Stimulated activated CD4-positive, alpha-beta T cell treated with anti-CD3 and anti-CD28 coated beads, Interleukin-12 subunit alpha, Interleukin-12 subunit beta, amount 100 ng/mL, for 48 hours (primary cell): ENCODE measurements at places on chromosomes 16 and 17.

DNA sequence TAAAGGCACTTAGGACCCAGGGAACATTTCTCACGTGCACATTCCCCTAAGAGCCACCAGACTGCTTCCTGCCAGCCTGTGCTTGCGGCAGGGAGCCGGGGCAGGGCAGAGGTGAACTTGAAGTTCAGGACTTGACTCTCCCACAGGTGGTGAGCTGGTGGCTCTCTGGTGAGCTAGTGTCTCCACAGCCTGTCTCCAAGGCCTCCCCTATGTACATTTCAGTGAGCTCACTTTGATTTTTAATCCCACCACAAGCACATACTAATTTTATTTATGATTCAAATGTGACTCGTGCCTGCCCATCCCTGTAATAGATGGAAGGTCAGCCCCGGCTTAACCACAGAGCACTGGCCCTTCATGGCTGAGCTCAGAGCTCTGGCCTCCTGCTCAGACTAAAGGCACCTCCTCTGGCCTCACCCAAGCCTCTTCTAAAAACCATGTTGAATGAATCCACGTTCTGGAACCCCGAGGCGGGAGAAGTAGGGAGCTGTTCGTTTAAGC lies 9.2 kb downstream of the SNN start:
- no peak for DNase-seq

GRCh38 chr17:50943575-50943933 lies 77.4 kb upstream of the TOB1 start:
- no peak for DNase-seq

- DNase-seq, result no peak
Observed at GRCh38 chr17:53428913-53429312, 393.8 kb upstream of the KIF2B start.

- DNase-seq, result no peak
Observed at GRCh38 chr17:15290605-15291004, 25.5 kb upstream of the PMP22 start.

- no peak for DNase-seq
Observed at GRCh38 chr16:70483426-70483825, 29.0 kb downstream of the FCSK start.

- no peak for DNase-seq
Observed at GRCh38 chr17:1904273-1905182, 74.7 kb downstream of the RPA1 start.

- DNase-seq, result peak; percentile 73
Observed at GRCh38 chr17:30363715-30364202, 15.0 kb upstream of the CPD start.

DNA sequence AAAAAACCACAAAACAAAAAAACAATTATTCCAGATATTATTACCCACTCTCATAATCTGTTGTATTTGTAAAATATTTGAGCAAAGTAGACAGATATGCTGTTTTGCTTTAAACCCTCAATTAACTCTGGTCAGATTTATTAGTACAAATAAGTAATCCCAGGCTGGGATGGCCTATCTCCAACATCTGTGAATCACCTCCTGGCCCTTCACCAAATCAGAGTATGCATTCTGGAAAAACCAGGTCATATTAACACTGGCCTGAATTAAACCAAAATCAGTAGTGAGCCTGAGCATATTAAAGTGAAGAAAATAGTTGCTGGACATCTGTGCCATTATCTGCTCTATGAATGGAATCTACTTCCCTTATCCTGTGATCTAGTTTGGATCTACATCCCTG lies 41.0 kb downstream of the STAT3 start:
- DNase-seq, result no peak

DNA sequence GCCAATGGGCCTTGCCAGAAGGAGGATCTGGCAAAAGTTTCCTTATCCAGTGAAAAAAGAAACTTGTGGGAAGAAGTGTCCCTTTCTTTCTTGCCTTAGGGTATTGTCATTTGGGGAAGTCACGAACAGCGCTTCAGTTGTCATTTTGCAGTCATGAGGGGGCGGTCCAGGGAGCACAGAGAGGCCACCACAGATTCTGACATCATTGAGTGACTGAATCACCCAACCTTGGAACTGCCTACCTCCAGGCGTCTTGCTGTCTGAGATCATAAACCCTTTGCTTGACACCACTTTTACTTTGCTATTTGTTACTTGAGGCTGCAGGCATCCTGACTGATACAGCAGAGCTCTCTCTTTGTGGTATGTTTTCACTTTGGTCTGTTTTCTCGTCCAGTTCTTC lies 3.1 kb upstream of the WSCD1 start:
- DNase-seq, result no peak

DNA sequence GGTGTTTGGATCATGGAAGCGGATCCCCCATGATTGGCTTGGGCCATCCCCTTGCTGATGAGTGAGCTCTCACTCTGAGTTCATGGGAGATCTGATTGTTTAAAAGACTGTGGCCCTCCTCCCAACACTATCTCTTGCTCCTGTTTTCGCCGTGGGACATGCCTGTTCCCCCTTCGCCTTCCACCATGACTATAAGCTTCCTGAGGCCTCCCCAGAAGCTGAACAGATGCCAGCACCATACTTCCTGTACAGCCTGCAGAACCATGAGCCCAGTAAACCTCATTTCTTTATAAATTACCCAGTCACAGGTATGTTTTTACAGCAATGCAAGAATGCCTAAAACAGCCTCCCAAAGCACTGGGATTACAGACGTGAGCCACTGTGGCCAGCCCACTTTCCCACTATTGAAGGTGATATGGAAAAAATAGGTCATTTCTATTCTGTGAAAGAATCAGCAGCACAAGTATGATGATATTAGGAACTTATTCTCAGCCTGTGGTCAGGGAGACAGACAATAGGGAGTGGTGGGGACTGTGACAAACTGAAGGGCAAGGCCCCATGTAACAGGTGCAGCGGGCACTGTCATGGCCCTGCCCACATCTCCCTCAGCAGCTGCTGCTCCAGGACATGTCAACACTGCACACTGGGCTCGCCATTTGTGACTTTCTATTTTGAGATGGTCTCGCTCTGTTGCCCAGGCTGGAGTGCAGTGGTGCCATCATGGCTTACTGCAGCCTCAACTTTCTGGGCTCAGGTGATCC lies 33.7 kb upstream of the LITAF start:
- DNase-seq, result no peak
